ENCODE measurements at places on chromosomes 7 and 10.

- no peak for DNase-seq
Measured at GRCh38 chr10:14665304-14665703, 109.4 kb downstream of the FAM107B start.

DNA sequence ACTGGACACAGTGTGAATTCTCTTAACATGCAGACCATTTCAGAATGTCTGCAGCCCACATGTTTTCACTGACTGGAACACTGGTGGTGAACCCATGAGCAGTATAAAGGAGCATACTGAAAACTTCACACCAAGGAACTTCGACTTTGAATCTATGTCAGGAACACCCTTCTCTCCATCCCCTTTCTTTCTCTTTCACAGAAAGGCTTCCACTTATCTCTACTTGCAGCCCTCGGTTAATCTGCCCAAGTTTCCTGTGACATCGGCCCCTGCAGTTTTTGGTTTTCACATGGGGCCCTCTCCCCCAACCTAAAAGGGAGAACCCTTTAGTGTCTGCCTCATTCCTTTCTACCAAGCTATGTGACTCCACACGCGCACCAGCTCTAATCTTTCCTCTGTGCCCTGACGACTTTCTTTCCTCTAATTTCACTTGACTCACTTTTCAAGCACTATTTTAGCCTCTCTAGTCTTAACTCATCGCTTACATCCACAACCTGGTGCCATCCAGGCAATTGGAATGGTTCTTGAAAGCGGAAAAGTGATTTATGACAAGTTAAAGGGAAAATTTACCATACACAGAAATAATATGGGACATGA lies 70.1 kb downstream of the RELN start:
- no peak for DNase-seq

DNA sequence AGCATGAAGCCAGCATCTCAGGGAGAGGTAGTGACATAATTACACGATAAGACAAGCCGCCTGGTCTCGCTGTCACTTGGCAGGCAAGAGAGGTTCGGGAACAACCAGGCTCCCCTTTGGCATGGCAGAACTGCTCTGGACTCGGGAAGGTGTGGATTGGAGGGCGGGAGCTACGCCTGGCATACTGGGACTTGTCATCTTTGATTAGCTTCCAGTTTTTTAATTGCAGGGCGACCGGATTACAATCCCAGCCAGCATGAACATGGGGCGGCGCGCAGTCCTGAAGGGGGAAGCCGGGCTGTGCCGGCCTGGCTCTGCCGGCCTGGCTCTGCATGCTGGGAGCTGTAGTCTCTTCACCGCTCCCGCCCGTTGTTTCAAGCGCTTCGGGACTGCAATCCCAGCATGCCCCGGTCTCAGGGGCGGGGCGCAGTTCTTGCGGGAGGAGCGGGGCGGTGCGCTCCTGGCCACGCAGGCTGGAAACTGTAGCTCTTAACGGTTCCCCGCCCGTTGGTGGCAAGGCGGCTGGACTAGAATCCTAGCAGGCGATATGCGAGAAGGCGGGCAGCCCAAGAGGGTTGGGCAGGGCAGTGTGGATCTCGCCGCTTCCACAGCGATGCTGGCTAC lies 45.5 kb upstream of the ZNF716 start:
- DNase-seq = no peak

GRCh38 chr7:131506597-131506996 lies 49.8 kb downstream of the PODXL start:
- DNase-seq = no peak

DNA sequence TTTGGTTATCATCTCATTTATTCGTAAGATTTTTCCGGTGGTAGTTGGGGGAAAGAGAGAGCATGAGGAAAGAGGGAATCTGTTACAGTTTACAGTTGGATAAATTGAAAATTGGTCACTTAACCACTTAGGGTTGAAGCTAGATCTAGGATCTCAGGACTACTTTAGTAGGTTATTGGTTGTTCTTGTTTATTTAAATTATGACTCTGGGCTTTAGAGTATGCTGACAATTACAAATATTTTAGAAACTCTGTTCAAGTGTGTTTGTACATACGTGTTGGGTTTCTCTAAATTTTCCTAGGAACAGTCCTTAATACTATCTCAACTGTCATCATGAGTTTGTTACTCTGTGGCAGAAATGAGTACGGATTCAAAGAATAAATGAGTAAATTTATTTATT lies 48.6 kb upstream of the STRIP2 start:
- no peak for DNase-seq

GRCh38 chr7:131493081-131493480 lies 63.3 kb downstream of the PODXL start:
- DNase-seq = no peak

DNA sequence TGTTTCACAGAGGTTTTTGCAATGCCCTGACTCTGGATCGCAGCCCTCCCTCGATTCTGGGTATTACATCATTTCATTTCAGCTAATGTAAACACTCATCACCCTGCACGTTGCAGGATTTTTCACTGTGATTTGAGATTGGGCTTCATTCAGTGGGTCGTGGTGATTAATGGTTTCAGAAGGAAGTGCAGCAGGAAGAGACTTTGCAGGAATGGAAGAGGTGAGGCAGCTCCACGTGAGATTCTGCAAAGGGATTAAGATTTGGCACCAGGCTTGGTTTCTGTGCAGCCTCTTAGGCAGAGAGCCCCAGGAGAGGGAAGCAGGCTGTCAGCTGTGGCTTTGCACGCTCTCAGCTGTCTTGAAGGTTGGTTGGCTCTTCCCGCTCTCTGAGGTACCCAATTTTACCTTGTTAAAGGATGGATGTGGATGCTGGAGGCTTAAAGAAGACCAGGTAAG lies 95.2 kb downstream of the PLCE1 start:
- no peak for DNase-seq

DNA sequence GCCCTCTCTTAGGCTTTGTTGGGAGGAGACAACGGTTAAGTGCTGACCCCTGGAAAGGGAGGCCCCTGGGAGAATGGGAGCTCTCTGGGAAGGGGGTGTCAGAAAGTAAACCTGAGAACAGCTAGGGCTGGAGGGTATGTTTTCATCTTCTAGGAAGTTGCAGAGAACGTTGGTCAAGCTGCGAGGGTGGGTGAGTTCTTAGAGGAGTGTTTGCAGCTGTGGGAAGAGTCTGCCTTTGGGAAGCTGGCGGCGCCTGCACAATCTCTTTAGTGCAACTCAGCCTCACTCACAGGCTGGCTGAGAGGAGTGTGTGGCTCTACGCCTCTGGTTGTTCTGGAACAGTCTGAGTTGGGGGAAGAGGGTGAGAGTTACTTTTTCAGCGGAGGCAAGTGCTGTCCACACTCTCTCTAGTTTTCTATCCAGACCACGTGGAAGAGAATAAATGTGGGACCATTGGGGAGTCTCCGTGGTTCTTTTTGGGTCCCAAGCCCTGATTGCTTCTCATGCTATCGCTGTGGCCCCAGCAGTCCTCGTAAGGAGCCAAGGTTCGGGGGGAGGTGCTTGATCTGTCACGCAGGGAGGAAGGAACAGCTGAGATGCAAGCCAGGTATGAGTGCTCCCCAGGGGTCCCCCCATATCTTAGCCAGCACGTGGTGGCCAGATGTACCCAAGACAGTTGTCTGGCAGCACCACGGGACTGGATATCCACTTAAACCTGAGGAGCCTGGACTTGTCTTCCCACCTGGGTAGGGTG lies 237.2 kb downstream of the BUB3 start:
- DNase-seq = no peak

DNA sequence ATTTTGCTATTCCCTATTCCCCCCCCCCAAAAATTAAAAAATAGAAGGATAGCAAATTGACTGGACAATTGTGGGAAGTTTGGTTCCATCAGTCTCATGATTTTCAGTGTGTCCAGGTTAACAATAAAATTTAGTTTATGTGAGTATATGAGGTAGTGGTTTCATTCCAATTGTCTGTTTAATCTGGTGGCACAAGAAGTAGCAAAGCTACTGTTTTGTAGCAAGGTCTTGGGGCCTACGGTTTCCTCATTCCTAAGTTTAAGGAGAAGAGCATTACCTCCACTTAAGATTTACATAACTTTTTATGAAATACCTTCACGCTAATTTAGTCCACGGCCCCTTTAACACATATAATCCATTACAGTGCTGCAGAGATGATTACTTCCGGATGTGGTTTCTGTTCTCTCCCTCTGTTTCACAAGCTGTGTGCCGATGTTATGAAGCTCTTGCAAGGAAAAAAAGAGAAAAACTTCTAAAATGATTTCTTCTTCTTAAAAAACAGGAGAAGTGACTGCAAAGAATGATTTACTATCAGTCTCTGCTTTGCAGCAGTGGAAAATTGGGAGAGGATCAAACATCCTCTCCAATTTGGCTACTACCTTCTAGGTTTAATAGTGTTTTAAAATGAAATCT lies 32.7 kb upstream of the NPVF start:
- DNase-seq = peak; percentile 92
